ENCODE measurements at places on chromosomes 11 and 22.

DNA sequence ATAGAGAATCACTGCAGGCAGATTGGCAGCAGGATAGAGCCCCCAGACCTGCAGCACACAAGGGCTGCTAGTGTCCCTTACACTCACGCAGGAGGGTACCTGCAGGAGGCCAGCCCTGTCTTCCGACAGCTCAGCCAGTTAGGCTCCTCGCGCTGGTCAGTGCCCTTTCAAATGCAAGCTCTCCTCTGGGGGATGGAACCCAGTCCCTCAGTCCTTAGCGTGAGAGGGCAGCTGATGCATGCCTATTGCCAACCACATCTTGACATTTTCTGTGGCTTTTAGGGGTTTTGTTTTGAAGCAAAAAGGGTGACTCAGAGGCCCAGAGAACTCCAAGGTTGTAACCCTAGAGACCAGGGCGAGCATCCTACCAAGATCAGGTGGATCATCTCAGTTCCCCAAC lies 40.0 kb downstream of the WNT11 start:
- DNase-seq: no peak

DNA sequence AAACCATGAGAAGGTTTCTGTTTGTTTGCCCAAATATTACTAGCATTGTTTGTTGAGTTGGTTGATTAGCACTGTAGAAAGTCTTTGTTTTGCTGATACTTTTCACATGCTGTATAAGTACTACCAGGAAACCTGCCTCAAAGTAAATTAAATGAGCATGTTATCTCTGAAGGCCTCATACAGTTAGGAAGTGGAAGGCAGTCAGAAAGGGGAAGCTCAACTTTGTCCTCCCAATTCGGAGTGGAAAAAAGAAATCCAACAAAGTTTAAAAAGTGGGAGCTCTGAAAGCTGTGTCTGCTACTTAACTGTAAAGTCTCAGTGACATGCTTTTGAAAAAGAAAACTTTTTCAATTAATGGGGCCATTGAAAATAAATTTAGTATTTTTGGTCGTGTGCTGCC lies 188.3 kb upstream of the BLID start:
- DNase-seq: no peak

GRCh38 chr22:32660292-32660691 lies 141.2 kb upstream of the TIMP3 start:
- no peak for DNase-seq

GRCh38 chr11:33490842-33491370 lies 209.7 kb downstream of the C11orf91 start:
- DNase-seq: no peak

- no peak for DNase-seq
Observed at GRCh38 chr11:72633068-72633467, 41.2 kb downstream of the PDE2A start.

- DNase-seq: no peak
Observed at GRCh38 chr11:68044898-68045351, 6.1 kb downstream of the TCIRG1 start.

- no peak for DNase-seq
Observed at GRCh38 chr22:38697425-38698089, 3.2 kb downstream of the JOSD1 start.

- no peak for DNase-seq
Observed at GRCh38 chr11:21321530-21321929, 652.1 kb downstream of the NELL1 start.

DNA sequence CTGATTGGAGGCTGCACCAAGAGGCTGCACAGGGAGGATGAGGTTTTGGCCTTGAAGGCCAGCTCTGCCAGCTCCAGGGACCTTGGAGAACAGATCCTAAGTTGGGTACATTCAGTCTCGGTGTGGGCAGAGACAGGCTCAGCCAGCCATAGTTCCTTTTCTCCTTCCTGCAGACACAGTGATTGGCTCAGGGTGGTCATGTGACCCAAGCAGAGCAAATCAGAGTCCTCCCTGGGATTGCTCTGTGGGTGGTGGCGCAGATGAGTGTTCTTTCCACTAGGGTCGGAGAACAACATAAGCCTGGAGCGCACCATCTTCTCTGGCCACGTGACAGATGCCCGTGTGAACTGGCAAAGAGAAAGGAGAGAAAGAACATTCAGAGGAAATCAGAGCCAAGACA lies 47.1 kb upstream of the CCND1 start:
- DNase-seq: no peak

- DNase-seq: no peak
Observed at GRCh38 chr11:59416613-59417012, 9.6 kb downstream of the OR5A2 start.

- peak; percentile 9 for DNase-seq
Observed at GRCh38 chr11:122882857-122883645, 492 bp downstream of the JHY start.

DNA sequence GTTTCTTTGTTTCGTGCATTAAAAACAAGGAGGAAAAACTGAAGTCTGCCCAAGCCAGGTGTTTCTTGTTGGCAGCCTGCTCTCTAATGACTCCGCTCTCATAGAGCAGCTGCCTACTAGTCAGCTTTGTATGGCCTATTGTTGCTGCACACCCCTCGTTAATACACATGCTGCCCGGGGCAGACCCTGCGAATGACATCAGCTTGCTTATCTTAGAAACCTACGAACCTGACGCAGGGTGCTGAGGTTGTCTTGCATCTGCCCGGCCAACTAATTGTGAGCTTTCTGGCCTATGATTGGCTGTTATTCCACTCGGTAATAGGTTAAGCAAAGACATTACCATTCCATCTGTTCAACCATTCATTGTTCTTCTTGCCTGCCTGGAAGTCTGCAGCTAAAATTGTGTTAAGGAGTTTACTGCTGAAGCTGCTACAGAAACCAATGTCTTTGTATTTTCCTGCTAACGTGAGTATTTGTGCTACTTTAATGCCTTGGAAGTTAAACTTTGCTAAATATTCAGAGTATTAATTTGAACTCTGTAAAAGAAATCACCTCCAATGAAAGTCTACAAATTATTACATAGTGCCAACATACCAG lies 37.5 kb downstream of the ZC3H12C start:
- no peak for DNase-seq

DNA sequence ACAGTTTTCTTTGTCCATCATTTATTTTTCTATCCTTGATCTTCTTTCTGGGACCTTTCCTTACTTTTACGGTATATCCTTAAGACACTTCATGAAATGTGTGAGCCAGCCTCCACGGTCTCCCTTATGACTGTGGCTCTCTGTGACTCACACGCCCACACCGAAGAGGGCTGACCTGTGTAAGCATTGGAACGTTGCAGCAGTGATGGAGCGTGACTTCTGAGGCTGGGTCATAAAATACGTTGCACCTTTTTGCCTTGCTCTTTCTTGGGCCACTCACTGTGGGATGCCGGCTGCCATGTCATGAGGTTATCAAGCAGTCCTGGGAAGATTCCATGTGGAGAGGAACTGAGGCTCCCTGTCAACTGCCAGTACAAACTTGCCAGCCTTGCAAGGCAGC lies 96.3 kb upstream of the RAB1B start:
- DNase-seq: no peak

DNA sequence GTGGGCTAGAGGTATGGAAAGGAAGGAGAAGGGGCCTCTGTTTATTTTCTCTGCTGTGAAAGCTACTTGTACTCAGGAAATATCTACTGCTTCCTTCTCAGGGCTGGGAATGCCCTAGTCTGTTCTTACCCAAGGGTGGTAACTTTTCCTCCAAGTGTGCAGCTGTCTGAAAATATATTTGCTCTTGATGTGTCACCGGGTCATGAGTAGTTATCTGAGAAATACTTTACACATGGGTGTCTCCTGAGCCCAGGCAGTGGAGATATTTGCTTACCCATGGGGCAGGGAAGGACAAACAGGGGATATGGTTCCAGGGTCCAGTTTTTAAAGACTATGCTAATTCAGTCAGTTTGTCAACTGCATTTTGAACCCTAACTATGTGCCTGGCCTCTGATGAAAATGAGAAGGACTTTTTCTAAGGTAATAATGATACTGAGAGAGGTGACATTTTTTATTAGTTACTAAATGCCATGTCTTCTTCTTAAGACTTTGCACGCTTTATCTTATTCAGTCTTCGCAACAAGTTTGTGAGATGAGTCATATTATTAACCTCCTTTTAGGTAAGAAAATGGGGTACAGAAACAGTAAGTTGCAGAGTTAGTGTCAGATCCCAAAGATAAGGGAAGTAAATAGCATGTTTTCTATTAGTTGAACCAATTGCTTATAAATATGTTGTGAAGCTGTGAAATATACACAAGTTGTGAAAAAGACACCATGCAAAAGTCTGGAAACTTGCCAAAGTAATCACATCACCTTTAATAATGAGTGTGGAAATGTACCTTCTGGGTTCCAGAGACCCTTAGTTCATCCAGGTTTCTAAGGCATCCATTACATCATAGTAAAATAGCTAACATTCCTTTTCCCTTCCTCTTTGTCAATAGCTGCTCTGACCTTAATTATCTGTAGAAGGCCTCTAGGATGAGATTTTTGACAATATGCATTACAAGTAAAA lies 22.9 kb downstream of the SYTL2 start:
- no peak for DNase-seq
